LoVo (cell line): ENCODE measurements at places on chromosomes 12 and 14.

GRCh38 chr12:79183003-79183402 lies 318.4 kb downstream of the SYT1 start:
- DNase-seq, result no peak

- DNase-seq, result no peak
These were observed 18.0 kb downstream of the ACACB start for GRCh38 chr12:109134186-109134917.

DNA sequence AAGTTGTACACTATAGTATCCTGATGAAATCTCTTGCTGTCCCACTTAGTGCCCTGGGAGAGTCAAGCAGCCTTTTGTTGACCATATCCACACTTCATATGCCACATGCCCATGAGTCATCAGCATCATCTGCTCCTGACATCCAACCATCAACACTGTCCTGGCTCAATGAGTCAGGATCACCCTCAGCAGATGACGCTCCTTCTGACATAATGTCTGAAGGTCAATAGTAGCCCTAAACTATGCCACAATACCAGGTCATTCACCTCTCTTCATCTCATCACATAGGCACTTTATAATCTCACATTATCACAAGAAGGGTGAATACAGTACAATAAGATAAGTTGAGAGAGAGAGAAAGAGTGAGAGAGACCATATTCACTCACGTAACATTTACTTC lies 369.0 kb upstream of the FAR2 start:
- peak; percentile 49 for DNase-seq

DNA sequence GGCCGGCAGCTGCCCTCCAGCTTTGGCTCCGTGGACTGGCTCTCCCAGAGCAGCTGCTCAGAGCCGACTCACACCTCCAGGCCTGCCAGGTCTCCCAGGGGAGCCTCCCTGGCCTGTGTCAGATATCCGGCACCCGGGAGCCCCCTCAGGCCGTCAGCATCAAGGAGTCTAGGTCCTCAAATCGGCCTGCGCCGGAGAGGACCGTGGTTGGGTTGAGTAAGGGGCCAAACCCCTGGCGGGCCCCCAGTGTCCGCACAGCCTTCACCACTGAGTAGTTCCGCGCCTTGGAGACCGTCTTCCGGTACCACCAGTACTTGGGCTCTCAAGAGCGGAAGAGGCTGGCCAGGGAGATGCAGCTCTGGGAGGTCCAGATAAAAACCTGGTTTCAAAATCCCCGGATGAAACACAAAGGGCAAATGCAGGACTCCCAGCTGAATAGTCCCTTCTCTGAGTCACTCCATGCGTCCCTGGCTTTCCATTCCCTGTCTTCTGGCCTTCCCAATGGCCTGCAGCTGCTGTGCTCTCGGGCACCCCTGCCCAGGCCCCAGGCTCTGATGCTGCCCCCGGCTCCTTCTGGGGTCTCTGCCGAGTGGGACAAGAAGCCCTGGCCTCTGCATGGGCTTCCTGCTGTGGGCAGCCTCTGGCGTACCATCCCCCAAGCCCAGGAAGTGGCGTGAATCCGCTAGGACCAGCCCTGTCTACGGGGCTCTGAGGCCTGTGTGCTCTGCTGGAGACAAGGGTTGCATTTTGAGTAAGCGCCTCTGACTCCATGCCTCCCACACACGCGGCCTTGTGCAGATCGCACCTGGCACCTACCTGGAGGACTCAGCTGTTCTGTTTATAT lies 245.1 kb upstream of the ATXN7L3B start:
- no peak for DNase-seq

- DNase-seq, result no peak
These were observed 195.6 kb upstream of the KRR1 start for GRCh38 chr12:75706786-75707605.

DNA sequence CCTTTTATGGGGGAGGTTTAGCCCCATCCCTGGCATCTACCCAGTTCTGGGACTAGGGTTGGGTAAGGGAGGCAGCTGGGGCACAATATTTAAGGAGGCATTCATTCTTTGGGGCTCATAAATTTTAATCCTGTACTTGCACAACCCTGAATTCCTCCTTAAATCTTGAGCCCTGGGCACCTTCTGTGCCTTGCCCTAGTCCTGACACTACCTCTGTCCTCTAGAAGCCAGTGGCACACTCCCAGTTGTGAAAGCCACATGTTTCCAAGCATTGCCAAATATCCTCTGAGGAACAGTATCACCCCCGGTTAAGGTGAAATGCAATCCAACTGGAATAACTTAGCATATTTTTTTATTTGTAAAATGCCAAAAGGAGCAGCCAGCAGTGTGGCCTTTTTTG lies 36.6 kb downstream of the SLC16A7 start:
- DNase-seq, result no peak

- DNase-seq, result no peak
These were observed 10.1 kb downstream of the FGF6 start for GRCh38 chr12:4435537-4435936.

DNA sequence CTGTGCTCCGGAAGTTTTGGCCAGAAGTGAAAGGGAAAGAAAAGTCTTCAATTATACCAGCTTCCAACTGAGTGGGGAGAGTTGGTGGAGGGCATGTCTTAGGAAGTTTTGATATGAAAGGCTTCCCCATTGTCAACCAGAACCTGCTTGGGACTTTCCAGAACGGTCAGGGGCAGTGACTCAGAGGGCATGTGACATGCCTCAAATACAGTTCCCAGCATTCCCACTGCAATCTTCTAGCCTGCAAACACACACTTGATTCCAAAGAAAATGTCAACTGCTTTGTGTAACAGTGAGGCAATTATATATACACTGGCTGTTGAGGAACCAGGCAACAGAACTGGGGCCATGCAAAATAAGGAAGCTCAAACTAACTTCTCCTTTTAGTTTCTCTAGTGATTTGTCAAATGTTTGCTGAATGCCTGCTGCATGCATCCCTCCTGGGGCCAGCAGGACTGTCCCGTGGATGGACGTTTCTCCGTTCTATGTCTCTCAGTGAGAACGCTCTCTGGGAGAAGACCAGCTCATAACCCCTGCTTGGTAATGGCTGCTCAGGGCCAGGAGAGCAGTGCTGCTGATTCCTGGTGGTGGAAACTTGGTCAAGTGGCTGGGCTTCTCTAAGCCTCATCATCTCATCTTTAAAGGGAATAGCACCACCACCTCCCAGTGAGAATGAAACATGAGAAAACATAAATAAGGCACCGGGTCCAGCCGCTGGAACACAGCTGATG lies 18.3 kb downstream of the SLC25A47 start:
- DNase-seq, result no peak

GRCh38 chr12:61757831-61758505 lies 502.2 kb upstream of the USP15 start:
- DNase-seq, result no peak

GRCh38 chr14:53790731-53791500 lies 165.7 kb downstream of the BMP4 start:
- DNase-seq, result no peak

- no peak for DNase-seq
These were observed 99.0 kb downstream of the SETD3 start for GRCh38 chr14:99381688-99382060.

- no peak for DNase-seq
These were observed 382.1 kb downstream of the TMEM121 start for GRCh38 chr14:105908481-105908911.

GRCh38 chr12:46787496-46788055 lies 38.2 kb downstream of the SLC38A4 start:
- no peak for DNase-seq

DNA sequence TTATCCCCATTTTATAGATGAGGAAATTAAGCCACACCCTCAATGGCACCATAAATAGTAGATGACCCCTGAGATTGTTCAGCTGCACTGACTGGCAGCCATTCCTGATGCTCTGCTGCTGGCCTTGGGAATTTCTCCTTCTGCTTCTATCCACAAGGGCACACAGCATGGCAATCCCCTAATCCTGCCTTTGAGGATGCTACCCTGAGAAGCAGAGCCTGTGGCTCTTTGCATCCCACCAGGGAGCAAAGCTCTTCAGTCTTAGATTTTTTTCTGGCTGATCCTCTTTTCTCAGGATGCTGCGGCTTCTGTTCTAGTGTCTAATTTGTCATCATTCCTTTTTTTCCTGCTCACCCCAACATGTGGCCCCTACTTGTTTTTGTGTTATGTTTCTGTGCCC lies 114.8 kb downstream of the TMX1 start:
- DNase-seq, result no peak

- no peak for DNase-seq
These were observed 92.8 kb downstream of the LGMN start for GRCh38 chr14:92655419-92656201.

DNA sequence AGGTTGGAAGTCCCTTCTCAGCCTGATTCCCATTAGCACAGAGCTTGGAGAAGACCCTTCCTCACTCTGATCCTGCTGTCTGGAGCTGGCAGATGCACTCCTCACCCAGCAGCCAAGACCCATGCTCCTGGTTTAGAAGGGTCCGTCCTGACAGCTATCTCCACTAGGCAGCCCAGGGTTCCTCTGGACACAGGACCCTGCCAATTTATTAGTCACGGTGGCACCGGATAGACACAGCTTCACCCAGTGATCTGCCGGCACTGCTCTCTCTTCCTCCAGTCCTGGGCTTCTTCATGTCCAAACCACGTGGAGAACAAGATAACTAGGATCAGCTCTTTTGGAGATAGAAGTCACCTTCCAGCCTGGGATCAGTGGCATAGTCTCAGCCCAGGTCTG lies 26.2 kb upstream of the TCL1B start:
- no peak for DNase-seq

DNA sequence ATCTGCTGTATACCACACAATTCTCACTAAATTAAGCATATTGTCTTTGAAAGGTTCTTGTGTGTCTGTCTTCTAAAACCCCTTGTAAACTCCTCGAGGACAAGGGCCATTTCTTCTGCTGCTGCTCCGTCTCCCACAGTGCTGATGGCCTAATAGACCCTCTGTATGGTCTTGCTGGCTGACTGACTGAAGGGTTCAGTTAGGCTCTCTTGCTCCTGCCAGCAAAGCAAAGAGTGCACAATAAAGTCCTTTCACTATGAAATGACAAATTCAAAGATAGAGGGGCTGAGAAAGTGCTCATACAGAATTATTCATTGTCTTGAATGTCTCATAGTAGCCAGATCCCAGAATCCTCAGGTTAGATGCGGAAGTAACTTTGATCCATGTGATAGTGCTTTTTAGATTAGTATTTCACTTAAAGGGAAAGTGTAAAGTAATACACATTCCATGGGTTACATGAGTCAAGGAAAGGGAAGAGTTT lies 14.2 kb upstream of the RIOX1 start:
- no peak for DNase-seq

DNA sequence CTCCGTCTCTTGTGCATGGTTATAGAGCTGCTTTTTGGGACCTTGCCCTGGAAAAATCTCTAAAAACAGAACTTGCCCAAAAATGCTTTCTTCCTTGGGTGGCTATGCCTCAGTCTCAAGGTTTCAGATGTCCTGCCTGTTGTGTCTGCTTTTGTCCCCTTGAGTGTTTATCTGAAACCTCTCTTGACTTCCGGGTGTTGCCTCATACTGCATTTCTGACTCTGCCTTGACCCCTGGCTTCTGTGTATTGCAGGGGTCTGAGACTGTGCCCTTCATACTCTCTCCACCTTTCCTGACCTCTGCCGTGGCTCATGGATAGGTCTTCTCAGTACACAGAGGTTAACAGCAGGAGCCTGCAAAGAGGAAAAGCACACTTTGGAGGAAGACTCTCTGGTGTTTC lies 124.8 kb upstream of the NTF3 start:
- no peak for DNase-seq

DNA sequence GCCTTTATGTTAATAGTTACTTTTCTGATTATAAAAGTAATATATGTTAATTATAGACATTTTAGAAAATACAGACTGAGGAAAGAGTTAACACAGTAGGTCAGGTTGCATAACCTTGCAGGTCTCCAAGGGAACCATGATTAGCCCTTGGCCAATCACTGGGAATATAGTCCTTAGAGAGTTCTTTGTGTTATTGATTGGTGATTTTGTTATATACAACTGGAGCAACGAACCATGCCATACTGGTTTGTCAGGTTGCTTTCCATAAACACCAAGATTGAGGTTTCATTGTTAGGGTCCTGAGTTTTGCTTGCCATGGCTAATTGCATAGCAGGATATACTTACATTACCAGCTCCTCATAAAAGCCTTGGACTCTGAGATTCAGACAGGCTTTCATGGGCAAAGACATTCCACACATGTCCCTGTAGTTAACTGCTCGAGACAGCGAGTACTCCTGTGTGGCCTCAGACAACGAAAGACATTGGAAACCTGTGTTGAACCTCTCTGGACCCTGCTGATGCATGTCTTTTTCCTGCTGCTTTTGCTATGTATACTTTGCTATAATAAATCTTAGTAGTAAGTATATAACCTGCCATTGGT lies 33.7 kb downstream of the MAPK1IP1L start:
- DNase-seq, result no peak

DNA sequence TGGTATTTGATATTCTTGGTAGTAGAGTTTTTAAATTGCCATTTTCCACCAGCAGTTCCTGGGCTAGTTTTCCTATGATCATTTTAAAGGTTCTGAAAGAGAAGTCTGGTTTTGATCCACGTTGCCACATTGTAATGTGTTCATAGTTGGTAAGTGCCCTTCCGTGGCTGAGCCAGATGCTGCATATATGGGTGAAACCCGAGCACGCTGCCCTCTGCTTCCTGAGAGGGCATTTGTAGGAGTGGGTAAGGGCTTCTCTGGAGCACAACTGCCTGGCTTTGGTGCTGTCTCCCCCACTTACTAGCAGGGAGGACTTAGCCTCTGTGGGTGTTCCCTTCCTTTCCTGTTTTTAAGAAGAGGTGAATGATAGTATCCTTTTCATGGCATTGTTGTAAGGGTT lies 7.1 kb downstream of the SNRNP35 start:
- no peak for DNase-seq

DNA sequence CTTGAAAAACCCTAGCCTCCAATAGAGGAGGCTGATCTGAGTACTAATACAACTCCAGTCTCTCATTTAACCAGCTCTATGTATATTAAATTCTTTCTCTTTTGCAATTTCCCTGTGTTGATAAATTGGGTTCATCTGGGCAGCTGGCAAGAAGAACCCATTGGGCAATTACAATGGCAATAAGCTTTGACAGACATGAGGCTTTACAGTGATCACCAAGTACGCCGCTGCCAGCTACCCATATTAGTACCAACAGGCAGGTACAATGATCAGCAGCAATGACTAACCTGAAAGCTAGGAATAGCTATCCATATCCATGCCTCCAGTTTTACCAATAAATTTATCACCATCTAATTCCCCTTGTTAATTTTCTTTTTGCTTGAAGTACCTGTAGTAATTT lies 54.5 kb downstream of the OSBPL8 start:
- DNase-seq, result no peak

- DNase-seq, result no peak
These were observed 81.6 kb downstream of the PRMT8 start for GRCh38 chr12:3572560-3572959.

DNA sequence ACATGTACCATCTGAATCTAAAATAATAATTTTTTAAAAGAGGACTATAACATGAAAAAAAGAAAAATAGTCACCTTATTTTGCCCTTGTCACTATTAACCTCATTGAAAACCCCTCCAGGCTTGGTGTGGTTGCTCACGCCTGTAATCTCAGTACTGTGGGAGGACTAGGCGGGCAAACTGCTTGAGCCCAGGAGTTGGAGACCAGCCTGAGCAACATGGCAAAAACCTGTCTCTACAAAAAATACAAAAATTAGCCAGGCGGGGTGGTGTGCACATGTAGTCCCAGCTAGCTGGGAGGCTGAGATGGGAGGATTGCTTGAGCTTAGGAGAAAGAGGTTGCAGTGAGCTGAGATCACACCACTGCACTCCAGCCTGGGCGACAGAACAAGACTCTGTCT lies 126.3 kb upstream of the KRAS start:
- DNase-seq, result no peak

GRCh38 chr14:45699471-45699870 lies 446.5 kb upstream of the MIS18BP1 start:
- DNase-seq, result no peak

- peak; percentile 75 for DNase-seq
These were observed 235.4 kb downstream of the SEC23A start for GRCh38 chr14:38867561-38868150.
